ENCODE measurements at places on chromosomes 13 and 19.

- no peak for DNase-seq
These were observed 740 bp downstream of the ELAVL3 start for GRCh38 chr19:11479898-11480714.

DNA sequence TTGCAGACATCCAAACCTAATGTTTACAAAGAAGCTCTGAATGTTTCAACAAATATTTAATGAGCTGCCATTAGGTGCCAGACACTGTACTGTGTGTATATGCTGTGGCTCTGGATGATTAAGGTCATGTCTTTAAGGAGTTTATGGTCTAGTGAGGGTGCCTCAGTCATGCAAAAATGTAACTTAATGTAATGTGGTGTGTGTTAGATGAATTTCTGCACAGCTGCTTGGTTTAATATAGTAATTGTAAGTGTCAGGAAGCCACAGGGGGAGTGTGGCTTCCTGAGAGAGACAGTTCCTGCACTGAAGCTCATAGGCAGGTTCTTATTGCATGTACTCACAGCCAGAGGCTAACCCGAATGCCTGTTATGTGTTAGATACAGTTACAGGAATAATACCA, 43.3 kb downstream of the SPATA13 start:
- DNase-seq, result no peak

- peak; percentile 13 for DNase-seq
These were observed 67.4 kb upstream of the UBAC2 start for GRCh38 chr13:99133230-99133629.

GRCh38 chr19:18418029-18418482, 1.1 kb upstream of the SSBP4 start:
- peak; percentile 41 for DNase-seq

DNA sequence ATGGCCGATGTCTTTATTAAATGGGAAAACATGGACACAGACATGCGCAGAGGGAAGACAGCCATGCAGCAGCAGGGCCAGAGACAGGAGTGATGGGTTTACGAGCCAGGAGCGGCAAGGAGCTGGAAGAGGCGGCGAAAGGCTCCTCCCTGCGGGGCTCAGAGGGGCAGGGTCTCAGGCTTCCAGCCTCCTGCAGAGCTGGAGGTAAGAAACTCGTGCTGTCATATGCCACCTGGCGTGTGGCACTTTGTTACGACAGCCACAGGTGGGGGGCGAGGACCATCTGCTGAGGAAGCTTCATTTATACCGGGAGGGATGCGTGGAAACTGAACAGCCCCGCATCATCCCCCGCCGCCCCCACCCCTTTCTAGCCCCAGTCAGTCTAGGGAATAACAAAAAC, 52.0 kb upstream of the SPACA7 start:
- DNase-seq, result no peak

- no peak for DNase-seq
These were observed 575 bp downstream of the SHFL start for GRCh38 chr19:10086591-10087192.

DNA sequence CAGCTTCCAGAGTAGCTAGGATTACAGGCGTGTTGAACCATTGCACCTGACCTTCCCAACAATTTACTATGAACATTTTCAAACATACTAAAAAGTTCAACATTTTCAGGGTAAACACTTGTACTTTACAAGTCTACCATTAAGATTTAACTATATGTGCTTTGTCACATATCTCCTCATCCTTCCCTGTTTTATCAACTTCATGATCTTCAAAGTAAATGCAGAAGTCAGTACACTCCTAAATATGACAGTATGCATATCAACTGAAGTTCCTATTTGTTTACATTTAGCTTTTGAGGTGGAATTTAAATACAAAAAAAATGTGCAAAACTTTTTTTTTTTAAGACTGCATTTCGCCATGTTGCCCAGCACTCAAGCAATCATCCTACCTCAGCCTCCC, 18.5 kb downstream of the LNX2 start:
- DNase-seq, result no peak

- no peak for DNase-seq
These were observed 36.6 kb downstream of the PDS5B start for GRCh38 chr13:32622827-32623226.

DNA sequence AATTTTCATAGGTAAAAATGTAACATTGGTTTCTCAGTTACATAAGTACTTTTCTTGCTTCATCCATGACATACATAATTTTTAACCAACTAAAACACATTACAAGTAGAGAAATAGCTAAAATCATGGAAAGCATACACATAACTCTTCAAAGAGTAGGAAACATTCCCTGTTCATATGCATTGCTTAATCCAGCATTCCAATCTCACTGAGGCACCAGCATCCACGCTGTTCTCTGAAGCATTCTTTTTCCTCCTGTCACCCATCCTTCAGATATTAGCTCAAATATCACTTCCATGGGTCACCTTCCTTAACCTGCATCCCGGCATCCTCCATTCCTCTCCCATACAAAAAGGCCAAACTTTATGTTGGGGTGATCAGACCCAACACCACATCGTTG, 79.1 kb downstream of the ZNF254 start:
- DNase-seq, result no peak

GRCh38 chr13:33617055-33617454, 200.9 kb upstream of the RFC3 start:
- no peak for DNase-seq

GRCh38 chr13:22143671-22144070, 472.8 kb downstream of the FGF9 start:
- no peak for DNase-seq

DNA sequence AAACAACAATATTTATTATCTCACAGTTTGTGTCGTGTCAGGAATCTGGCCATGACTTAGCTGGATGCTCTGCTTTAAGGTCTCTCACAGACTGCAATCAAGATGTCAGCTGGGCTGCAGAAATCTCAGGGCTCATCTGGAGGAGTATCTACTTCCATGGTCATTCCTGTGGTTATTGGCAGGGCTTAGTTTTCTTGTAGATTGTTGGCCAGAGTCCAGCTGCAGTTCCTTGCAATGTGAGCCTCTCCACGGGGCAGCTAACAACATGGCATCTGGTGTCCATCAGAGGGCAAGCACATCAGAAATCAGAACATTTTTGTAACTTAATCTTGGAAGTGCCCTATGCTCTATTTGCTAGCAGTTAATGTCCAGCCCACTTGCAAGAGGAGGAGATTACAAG, 45.7 kb upstream of the TDRD3 start:
- DNase-seq, result no peak

DNA sequence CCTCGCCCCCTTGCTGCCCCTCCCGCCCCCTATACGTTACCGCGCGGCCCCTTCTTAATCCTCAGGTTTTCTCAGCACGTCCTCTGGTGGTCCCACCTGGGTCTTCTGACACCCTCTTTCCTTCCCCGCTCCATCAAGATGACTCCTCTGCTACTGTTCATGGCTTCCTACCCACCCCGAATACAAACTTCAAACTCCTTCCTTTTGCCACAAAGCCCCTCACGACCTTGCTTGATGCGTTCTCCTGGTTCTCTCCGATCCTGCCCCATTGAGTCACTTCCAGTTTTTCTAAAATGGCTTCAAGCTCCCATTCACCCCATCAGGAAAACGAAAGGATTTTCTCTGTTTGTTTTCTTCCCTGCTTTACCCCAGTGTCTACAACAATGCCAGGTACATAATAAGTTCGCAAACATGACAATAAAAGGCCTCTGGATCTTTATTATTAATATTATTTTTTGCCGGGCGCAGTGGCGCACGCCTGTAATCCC, 734 bp upstream of the SERTAD3 start:
- DNase-seq, result no peak
